Stimulated activated CD4-positive, alpha-beta T cell treated with anti-CD3 and anti-CD28 coated beads, Interleukin-4, amount 100 ng/mL, for 4 hours (primary cell): ENCODE measurements at places on chromosomes 6 and 20.
A peak's percentile ranks its signal among the peaks of the same experiment; 100 is the strongest.

DNA sequence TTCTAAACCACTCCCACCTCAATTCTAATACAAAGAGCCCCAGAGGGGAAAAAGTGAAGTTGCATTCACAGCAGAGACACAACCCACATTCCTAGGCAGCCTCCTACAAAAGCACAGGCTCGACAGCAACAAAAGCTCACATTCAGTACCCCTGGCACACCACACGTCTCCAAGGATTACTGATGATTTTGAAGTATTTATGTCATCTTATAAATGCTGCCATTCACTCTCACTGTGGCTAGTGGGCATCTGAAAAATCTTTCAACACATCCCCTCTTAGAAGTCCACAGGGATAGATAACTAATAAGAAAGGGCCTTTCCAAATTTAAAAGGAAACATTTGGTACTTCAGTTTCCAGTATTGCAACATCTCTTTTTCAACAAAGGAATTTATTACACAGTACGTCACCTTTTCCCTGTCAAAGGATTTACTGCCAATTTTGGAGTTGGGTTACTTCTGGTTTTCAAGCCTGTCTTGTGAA lies 146.7 kb downstream of the TASP1 start:
- DNase-seq, result no peak

- DNase-seq, result no peak
Measured at GRCh38 chr6:83192456-83192855, 609 bp downstream of the PGM3 start.

DNA sequence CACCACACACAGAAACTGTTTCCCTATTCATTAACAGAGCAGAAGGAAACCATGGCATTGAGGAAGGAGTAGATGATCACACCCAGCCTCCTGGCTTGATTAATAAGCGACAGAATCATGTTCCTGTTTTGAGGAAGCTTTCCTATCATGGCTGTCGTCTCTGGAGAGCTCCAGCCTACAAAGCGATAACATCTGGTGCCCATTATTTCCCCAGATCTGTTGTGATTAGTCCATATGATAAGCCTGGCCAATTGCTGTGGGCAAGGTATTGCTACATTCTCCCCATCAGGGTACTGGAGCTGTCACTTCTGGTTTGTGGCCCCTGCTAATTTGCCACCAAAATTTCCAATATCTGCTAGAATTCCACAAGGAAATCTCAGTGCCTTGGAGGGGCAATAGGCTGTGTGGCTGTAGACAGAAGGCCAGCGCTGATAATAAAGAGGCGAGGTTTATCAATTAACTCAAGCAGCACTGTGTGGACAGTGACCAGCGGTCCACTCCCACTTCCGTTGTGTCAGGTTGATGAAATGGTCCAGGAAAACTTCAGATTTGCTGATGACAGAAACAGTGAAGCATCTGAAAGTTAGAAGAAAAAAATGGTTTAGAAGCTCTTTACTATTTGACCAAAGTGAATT lies 66.4 kb downstream of the OLIG3 start:
- no peak for DNase-seq

GRCh38 chr6:53679446-53679933 lies 13.9 kb upstream of the KLHL31 start:
- DNase-seq, result no peak

GRCh38 chr6:6674872-6675271 lies 86.4 kb downstream of the LY86 start:
- DNase-seq, result no peak

- no peak for DNase-seq
Measured at GRCh38 chr20:44720997-44721784, 6.0 kb downstream of the CCN5 start.

DNA sequence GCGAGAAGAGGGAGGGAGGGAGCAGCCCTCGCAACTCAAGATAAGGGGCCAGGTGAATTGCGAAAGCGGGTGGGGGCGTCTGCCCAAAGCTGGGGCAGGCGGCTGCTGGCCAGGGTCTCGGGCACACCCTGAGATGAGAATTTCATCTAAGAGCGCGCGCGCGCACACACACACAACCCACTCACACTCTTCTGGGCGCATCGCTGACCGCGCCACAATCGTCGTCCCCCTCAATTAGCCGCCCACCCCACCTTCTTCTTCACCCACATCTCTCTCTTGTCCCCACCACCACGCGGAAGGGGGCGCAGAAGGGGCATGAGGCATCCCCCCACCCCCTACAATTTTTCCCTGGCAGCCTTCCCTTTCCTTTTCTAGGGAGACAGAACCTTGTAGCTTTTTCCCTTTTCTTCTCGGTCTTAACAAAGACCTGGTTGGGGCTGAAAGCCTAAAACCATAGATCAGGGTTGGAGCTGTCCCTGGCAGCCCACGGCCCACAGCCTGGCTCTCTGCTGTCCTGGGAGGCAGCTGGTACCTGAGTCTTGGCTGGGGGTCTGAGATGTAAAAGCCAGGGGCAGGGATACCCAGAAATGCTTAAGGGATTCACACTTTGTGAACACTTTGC lies 737 bp upstream of the PTPRT start:
- DNase-seq, result no peak

GRCh38 chr6:144334150-144334708 lies 49.1 kb downstream of the UTRN start:
- peak; percentile 28 for DNase-seq

GRCh38 chr20:19895761-19896160 lies 121.4 kb upstream of the NAA20 start:
- DNase-seq, result no peak

- DNase-seq, result no peak
Measured at GRCh38 chr6:108944071-108944470, 95.8 kb downstream of the ARMC2 start.

DNA sequence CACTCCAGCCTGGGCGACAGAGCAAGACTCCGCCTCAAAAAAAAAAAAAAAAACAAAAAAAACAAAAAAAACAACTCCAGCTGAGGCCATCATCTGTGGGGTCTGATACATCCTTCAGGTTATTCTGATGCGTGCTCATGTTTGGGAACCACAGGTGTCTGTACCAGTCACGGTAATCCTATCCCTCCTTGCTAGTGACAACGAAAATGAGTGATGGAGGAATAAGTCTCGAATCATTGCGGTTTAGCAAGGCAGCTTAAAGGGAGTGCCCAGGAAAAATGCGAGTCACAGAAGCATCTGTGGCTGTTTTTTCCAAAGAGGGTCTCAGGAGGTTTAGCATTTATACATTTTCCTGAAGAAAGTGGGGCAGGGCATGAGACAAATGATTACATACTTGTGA lies 48.8 kb downstream of the MCUR1 start:
- DNase-seq, result no peak

GRCh38 chr20:57666106-57666833 lies 43.5 kb downstream of the PMEPA1 start:
- DNase-seq, result no peak

DNA sequence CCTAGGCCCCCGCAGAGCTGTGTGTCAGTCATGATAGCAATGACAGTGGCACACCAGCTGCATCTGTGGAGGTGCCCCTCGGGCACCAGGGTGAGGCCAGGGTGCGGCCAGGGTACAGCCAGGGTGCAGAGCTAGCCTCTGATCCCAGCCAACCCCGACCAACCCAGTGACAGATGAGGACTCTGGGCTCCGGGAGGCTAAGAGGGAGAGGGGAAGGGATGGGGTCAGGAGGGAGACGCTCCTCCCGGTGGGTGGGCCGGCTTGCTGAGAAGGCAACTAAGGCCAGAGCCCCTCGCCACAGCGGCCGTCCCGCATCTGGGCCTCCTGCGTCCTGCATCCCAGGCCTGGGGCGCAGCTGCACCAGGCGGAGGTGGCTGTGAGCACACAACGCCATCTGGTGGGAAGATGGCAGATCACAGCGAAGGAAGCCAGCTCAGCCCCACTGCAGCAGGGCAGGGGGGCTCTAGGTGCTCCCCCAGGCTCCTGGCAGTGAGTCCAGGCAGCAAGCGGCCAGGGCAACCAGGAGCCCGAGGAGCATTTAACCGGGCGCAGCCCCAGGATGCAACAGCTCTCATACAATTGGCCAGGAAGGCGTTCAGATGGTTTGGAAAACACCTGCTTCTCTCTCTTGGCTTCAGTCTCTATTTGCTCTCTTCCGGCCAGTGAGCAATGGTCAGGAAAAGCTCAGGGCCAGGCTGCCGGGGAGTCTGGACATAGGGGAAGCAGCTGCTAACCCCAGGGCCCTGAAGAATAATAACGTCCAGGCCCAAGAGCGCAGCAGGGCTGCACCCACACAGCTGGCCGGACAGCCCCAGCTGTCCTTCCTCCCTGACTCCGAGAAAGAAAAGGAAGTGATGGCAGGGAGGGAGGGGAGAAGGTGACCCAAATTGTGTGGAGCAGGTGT lies 169.4 kb downstream of the TAF4 start:
- no peak for DNase-seq

DNA sequence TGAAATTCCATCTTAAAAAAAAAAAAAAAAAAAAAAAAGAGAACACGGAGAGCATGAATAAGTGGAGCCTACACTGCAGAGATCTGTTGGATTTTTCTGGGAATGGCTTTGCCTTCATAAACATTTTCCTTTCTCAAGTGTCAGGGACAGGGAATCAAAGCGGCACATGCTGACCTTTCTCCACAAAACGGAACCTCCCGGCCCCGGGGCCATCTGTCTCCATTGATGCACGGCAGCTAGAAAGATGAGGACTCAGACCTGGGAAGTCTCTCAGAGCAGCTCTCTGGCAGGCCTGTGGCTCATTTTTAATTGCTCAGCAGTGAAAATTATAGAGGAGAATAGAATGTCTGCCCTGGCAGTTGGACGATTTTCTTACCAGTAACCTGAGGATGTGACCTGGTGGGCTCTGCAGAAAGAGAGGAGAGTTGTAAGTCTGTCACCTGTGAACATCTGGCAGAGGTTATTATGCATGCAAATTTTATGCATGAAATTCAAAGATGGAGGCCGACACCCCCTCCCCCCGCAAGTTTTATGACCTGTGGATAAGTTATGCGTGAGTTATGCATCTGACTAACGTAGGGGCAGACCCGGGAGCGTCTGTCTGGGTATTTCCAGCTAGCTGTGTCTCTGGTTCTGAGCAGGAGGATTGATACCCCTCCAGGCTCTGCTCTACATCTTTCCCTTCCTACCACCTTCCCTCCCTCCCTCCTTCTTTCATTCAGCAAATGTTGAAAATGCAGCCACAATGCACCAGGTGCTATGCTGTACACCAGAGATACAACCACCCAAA lies 352.5 kb downstream of the CDH26 start:
- DNase-seq, result no peak

- DNase-seq, result no peak
Measured at GRCh38 chr6:112337209-112337638, 9.9 kb upstream of the RFPL4B start.

DNA sequence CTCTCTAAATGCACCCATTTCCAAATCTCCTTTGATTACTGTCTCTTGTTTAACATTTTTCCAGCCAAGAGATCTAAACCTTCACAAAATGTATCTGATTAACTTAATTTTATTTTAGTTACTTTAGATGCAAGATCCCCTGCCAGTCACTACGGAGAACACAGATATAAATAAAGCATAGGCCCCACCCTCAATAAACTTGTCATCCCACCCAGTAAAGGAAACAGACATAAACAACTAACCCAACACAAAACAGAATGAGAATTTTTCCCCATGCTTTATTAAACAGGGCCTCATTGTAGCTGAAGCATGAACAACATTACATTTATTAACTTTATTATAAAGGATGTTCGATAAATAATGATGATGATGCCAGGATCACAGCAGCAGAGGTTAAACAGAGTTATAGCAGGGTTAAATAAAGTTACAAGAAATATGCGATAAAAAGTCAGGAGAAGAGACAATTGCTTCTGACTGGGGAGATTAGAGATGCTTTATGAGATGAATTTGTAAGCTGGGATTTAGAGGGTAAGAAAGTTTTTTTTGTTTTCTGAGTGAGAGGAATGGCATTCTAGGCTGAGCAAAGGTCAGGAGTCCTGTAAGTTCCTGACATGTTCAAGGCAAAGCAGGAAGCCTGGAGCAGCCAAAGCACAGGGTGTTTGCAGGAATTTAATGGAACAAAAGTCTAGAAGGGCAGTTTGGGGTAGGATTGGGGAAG lies 41.1 kb downstream of the TFAP2A start:
- no peak for DNase-seq

DNA sequence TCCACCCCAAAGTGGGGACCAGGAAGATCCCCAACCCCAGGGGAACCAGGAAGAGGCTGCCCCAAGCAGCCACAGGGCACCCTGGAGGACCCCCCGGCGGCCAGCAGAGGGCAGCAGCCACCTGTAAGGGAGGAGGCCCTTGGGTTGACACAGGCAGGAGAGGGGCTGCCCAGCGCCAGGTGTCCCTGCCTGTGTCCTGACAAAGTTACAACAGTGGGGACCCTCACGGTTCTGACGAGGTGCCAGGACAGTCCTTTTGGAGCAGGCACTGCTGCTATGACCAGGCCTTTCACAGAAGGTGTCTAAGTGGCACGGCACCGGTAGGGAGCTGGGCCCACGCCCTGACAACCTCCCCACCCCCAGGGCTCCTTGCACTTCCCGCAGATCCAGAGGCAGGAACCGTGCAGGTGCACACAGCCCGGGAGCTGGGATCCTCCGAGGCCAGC lies 176.7 kb downstream of the BMP7 start:
- DNase-seq, result peak; percentile 28

DNA sequence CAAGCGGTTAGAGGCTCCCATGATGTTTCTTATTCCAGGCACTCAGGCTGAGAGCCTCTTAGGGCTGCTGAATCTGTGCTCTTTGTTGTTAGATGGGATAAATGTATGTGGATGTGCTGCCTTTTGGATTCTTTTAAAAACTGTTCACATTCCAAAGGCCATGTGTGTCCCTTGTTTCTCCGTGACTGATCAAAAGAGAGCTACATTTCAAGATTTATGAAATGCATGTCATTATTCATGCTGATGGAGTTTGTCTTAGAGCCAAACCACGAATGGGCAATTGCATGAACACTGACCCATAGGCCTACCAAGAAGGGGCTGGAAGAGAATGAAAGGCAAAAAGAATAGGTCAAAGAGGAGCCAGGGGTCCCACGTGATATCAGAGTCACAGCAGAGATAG lies 104.9 kb upstream of the TSHZ2 start:
- no peak for DNase-seq

GRCh38 chr20:6711951-6712649 lies 55.4 kb upstream of the BMP2 start:
- no peak for DNase-seq

- no peak for DNase-seq
Measured at GRCh38 chr6:144666781-144667180, 381.6 kb downstream of the UTRN start.

DNA sequence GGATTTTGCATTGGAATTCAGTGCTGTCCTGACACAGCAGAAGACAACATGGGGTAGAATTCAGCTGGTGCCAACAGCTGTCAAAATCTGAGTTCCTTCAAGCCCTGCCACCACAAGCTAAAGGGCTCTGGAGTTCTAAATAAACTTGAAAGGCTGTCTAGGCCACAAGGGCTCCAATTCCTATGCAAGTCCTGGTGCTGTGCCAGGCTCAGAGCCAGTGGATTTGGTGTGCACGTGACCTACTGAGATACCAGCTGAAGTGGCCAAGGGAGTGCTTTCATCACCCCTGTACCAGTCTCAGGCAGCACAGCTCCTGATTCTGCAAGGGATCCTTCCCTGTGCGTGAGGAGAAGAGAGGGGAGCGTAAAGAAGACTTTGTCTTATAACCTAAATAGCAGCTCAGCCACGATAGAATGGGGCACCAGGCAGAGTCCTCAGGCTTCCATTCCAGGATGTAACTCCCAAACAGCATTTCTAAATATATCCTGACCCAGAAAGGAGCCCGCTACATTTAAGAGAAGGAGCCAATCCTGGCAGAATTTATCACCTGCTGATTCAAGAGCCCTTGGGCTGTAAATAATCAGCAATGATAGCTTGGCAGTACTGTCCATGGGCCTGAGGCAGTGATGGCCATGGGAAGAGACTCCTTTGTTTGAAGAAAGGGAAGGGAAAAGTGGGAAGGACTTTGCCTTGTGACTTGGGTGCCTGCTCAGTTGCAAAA lies 881.2 kb upstream of the EPHA7 start:
- DNase-seq, result no peak

GRCh38 chr6:18415671-18416340 lies 28.7 kb downstream of the RNF144B start:
- DNase-seq, result no peak
